ENCODE measurements at places on chromosomes 2 and 18. TPM values are rescaled to one million over a fixed set of nuclear protein-coding genes. Genes with fewer than 3 reads are reported as not detected.

The REG1B gene
- not detected for total RNA-seq

The LBX2 gene
- 7.7 TPM for total RNA-seq

The POTEJ gene
- not detected for total RNA-seq

The GPR39 gene
- 0.32 TPM for total RNA-seq

The CD207 gene
- 0.08 TPM for total RNA-seq

The CFC1 gene
- total RNA-seq: not detected

The STARD6 gene
- not detected for total RNA-seq

The SULT1C4 gene
- total RNA-seq: not detected

The CERKL gene
- total RNA-seq: not detected

The POTEE gene
- not detected for total RNA-seq

DNA sequence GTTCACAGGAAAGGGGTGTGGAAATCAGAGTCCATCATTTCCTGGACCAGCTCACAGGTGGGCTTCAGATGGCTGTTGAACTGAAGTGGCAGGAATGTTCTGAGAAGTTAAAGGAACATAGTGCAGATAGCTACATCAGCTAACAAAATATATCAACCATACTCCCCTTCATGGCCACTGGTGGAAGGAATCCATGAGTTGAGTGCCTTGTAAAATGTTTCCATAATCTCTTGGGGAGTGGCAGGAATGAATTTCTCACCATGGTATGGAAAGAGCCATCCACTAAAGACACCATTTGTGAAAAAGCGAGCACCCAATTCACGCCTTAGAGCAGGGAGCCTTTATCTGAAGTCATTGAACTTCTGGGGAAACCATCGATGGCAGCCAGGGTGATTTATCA is at the start of gene LINC00305:
LINC00305 (minus strand) TSS at position 101 of the 400 bp plus-strand sequence.
- no peak for DNase-seq

DNA sequence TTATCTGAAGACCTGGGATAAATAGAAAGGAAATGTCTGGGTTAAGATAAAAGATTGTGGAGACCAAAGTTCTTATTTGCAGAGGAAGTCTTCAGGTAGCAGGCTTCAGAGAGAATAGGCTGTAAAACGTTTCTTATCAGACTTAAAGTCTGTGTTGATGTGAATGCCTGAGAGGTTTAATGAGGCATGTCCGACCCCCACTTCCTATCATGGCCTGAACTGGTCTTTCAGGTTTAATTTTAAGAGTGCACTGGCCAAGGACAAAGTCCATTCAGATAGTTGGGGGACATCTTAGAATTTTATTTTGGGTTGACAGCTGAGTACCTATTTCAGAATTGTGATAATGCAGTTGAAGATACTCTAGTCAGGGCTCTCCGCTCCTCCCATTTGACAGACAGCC is 92.1 kb downstream of the ATL2 start:
- no peak for DNase-seq

DNA sequence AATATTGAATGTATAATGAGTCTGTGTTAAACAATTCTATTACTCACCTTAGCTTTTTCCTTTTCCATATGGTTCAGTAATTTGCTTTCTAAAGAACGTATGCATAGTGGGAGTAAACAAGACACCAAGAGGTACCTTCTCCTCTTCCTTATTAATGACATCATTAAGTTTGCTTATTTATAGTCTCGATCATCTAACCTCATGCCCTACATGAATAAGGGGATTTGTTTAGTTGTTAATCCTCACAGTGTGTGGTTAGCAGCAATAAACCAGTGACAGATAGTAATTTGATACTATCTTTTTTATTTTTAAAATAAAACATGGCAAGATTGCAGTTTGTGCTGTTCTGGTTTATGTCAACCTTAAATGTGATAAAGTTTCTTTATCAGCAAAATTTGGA is 69.7 kb downstream of the COBLL1 start:
- DNase-seq: peak; percentile 38

DNA sequence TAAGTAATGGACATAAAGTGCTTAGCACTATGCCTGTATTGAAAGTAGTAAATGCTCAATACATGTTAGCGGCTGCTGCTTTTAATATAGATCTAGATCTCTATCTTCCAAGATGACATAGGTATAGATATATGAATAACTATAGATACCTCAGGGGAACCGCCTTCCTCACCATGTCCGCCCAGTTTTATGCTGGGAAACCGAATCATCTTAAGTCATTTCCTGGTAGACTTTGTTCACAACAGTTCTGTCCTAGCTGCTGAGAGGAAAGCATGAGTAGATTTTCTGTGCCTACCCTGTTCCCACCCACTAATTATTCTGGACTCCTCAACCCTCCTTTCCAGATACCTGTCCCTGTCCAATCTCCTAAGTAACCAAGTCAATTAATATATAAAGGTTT is 21.6 kb upstream of the ITM2C start:
- DNase-seq: no peak

- DNase-seq: no peak
Observed at GRCh38 chr2:5352286-5352685, 339.9 kb upstream of the SOX11 start.

- DNase-seq: peak; percentile 23
Observed at GRCh38 chr18:31990823-31991222, 27.8 kb upstream of the RNF125 start.

GRCh38 chr2:27441958-27442919 is at the start of gene KRTCAP3:
Gene KRTCAP3 (plus strand): TSS chr2:27442381. CDS start chr2:27442413, 32 bp downstream.
- DNase-seq: no peak

DNA sequence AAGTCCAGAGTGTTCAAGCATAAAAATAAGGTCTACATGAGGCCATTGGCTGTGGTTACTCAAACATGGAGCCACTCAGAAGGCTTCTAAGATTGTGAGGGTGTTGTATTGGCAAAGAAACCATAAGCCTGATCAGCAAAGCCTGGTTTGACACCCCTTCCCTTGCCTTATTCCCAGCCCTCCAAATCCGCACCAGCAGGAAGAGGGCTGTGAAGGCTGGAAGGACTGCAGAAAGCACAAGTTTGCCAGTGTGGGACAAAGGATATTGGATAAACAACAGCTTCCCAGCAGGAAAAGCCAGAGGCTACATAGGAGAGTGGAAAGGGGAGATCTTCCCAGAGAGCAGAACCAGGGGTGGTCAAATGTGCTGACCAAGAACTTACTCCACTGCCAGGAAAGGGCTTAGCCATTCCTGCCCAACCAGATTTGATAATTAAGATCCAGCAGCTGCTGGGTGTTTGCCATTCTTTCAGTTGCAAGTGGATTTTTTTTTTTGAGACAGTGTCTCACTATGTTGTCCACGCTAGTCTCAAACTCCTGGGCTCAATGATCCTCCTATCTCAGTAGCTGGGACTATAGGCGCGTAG is 1.5 kb upstream of the PRKAG3 start:
- DNase-seq: no peak

- DNase-seq: peak; percentile 16
Observed at GRCh38 chr2:134897932-134898331, 20.7 kb upstream of the CCNT2 start.

- no peak for DNase-seq
Observed at GRCh38 chr18:24831871-24832665, 371.6 kb downstream of the HRH4 start.

DNA sequence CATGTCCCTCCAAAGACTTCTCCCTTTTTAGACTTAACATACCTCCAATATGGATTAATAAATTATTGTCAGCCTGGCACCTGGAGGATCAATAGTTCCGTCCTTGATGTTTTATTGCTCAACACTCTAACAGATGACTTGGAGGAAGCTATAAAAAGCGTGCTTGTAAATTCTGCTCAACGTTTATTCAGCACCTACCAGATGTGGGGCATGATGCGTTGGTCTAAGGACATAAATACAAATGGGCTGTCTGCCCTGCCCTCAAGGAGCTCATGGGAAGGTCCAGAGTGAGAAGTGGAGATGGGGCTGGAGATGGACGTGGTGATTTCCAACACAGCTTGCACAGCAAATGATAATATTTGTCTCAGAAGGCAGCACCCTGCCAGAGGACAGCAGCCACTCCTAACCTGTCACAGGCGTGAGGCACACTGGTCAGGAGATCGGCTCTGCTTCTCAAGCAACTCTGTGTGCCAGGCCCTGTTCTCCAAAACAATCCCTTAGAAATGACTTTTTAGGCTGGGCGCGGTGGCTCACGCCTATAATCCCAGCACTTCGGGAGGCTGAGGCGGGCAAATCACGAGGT is 25.5 kb upstream of the ZCCHC2 start:
- no peak for DNase-seq

DNA sequence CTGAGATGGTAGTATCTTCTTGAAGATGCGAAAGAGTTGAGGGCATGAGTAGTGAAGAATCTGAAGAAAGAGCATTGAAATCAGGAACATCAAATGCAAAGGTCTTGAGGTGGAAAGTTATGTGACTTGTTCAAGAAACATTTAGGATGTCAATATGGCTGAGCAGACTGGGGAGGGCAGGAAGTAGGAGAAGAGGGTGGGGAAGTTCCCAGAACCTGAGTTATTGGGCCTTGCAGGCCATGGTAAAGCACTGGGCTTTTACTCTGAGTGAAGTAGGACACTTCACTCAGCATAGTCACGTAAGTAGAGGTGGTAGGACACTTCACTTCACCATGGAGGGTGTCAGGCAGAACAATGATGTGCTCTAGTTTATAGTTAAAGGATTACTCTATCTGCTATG is 11.8 kb upstream of the MYL12A start:
- no peak for DNase-seq

DNA sequence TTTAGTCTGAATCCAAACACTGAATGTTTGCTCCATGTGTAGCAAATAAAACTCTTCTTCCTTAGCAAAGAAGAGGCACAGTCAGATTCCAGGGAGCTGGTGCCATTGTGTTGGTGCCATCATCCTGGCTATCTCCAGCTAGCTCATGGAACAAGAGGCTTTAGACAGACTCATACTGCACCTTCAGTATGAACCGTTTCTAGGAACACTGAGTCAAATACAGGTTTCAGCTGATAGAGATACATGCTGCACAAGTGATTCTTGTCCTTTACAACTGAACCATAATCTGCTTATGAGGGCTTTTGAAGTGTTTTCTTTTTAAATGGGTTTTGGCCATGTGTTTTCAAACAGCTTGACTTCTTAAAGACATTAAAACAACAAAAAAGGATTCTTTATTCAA is 57.9 kb downstream of the DYNC1I2 start:
- peak; percentile 22 for DNase-seq

DNA sequence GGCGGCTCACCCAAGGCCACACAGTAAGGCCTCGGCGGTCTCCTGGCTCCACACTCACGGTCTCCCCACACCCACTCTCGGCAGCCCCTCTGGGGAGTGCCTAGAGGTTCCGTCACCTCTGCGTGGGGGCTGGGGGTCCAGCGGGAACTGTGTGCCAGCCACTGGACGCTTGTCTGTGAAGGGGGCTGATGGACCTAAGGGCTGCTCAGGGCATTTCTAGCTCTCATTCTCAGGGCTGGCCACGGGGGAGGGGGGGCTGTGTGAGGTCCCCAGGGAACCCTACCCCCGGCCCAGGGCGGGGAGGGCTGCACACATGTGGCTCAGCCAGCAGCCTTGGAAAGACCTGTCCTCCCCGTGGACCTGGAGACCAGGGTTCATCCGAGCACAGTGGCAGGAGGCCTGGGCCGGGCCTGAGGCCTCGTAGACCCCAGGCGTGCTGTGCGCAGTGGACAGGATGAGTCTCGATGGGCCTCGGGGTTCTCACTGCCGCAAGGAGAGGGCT is 27.1 kb upstream of the ODC1 start:
- DNase-seq: no peak

DNA sequence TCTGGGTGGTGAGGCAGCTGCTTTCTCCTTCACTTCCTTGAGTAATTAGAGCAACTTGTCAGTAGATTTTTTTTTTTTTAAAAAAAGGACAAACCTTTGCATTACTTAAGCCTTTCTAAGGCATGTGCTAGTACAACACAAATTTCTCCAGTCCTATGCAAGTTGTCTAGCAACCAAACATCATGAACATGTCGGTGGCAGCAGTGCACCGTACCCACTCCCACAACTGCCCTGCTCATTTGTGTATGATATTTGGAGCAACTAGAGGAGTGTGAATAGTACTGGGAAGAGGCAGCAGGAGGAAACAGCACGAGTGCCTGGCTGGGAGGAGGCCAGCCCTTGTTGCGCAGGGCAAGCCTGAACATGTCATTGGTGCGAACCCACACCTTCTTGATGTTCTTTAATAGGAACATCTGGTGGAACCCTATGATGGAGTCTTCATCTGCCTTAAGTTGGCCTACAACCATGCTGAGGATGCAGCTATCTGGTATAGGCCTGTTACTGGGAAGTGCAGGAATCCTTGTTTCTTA is 238.3 kb downstream of the TDRD15 start:
- no peak for DNase-seq

- DNase-seq: peak; percentile 63
Observed at GRCh38 chr18:33210575-33211189, 229.8 kb downstream of the CCDC178 start.

- no peak for DNase-seq
Observed at GRCh38 chr2:18066066-18066465, 187.6 kb downstream of the KCNS3 start.

- no peak for DNase-seq
Observed at GRCh38 chr18:12470382-12471075, 62.8 kb downstream of the PRELID3A start.

DNA sequence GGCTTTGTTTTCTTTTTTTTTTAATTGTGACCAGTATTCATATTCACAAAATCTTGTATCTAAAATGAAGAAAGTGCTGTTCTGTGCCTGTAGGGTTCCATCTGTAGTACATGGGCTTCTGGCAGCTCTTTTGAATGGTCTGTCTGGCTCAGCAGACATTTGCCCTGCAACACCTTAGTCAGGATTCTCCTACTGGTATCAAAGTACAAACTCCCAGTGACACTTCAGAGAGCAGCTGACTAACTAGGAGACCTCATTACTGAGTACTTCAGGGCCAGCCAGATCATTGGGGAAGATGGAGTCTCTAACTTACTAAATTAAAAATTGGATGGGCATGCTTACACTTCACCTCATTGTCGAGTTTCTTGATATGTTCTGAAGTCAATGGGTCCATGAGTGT is 39.7 kb downstream of the GRHL1 start:
- DNase-seq: no peak

DNA sequence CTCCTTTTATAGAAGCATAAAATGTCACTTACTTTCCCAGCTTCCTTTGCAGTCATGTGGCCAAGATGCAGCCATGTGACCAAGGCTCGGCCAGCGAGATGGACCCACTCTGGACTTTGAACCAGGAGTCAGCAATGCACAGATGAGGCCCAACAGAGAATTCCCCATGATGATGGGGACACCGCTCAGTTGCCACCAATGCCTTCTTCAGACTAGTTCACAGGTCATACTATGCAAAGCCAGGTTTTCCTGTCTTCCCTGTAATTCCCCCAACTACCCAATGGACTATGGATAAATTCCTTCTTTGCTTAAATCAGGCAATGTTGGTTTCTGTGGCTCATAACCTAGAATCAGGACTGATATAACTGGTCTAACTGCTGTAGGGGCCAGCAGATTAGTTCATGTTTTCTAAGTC is 22.5 kb upstream of the REL start:
- DNase-seq: no peak

DNA sequence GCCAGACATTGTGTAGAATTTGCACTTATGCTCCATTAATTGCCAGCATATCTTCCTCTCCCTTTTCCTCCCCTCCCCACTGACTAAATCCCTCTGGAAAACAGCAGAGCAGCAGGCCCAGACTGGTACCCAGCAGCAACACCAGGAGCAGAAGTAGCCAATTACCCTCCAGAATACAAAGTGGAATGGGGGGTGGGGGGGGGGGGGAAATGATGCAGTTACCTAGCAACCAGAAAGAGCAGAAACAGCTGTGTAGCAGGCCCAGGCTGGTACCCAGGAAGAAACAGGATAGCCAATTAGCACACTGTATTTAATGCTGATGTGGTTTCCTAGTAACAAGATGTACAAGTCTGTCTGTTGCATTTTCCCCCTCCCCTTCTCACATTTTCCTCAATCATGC is 52.3 kb downstream of the KLF7 start:
- no peak for DNase-seq

Data from SK-MEL-5 (cell line).